ENCODE measurements at places on chromosomes 11 and 22.

GRCh38 chr11:72235351-72236057 lies 8.5 kb downstream of the PHOX2A start:
- no peak for DNase-seq

GRCh38 chr22:24165673-24166072 lies 15.6 kb upstream of the SUSD2 start:
- DNase-seq = no peak

DNA sequence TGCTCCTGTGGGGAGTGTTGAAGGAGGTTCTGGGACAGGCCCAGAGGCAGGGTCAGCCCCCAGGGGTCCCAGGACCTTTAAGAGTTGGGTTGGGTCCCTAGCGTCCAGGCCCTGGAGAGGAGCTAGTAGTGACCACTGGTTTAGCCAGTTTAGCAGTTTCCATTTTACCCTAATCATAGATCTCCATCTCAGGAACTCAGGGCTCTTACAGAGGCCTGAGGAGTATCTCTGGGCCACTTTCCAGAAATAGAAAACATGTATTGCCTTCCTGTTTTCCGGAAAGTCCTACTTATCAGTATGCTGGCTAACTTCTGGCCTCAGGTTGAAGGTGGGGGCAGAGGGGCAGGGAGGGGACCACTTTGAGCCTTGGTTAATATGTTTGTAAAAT lies 13.5 kb downstream of the NCF4 start:
- DNase-seq = no peak

DNA sequence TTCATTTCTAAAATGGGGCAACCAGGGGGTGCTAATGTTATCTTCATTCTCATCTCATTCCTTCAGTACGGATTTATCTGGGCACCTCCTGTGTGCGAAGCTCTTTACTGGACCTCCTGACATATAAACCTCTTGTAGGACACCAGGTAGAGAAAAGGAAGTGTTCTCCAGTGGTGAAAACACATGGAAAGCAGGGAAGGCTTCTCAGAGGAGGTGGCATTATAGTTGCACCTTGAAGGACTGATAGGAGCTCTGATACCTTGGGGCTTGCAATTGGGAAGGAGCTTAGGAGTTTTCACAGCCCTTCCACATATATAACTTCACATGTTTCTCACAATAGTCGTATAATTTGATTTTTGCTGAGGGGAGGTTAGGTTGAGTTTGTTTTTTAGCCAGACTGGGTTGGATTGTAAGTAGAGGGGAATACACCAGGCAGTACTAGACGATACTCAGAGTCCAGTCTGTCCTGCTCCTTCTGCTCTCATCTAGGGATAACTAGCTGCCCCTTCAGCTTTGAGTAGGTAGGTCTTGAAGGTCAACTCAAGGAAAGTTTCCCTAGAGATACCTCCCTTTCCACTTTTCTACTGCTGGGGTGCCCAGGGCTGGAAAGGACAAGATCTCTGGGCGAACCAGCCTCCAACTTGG lies 34.0 kb upstream of the ALX4 start:
- no peak for DNase-seq

DNA sequence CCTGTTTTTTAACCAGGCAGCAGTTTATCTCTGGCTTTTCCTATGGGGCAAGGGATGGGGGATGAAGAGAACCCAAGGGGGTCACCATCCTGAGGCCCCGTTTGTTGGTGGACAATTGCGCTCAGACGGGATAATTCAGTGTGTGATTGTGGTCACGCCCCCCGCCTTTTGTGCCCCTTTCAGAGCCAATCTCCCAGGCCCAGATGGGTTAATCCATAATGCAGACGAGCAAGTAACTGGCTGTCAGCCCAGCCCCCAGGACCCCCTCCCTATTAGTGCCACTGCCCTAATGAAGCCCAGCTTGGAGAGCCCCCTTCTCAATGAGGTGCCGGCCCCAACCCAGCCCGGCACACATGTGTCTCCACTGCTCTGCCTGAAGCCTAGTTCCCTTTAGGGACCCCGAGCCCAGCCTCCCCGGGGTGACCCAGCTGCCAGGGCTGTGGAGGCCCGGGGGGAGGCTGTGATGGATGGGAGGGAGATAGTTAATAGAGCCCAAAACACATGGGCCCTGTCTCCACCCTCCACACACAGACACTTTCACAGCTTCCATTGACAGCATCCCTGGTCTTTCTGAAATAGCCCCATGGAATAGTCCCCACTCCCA lies 19.1 kb upstream of the ROBO3 start:
- DNase-seq = no peak
